Stimulated activated CD4-positive, alpha-beta T cell treated with anti-CD3 and anti-CD28 coated beads, TNF-alpha, amount 100 ng/mL, for 1 hour (primary cell): ENCODE measurements at places on chromosomes 16 and 17.

- no peak for DNase-seq
Observed at GRCh38 chr16:75566758-75567255, 628 bp downstream of the GABARAPL2 start.

- no peak for DNase-seq
Observed at GRCh38 chr17:73291260-73291801, 20.5 kb downstream of the CDC42EP4 start.

DNA sequence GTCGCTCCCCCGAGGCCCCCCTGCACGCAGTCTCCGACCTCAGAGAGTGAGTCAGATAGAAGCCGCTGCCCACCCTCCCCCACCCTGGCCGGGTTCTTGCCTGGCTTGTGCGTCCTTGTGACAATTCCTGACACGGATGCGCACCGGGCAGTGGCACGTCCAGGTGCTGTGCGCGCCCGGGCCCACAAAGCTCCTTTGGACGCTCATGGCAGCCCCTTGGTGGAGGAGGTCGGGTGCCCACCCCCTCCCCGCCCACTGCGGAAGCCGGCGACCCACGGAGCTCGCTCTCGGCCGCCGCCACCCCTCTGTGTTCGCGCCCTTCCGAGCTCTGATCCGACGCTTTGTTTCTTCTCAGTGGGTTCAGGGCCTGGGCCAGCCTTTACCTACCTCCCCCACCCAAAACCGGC is 662 bp upstream of the TUBB3 start:
- DNase-seq: no peak

DNA sequence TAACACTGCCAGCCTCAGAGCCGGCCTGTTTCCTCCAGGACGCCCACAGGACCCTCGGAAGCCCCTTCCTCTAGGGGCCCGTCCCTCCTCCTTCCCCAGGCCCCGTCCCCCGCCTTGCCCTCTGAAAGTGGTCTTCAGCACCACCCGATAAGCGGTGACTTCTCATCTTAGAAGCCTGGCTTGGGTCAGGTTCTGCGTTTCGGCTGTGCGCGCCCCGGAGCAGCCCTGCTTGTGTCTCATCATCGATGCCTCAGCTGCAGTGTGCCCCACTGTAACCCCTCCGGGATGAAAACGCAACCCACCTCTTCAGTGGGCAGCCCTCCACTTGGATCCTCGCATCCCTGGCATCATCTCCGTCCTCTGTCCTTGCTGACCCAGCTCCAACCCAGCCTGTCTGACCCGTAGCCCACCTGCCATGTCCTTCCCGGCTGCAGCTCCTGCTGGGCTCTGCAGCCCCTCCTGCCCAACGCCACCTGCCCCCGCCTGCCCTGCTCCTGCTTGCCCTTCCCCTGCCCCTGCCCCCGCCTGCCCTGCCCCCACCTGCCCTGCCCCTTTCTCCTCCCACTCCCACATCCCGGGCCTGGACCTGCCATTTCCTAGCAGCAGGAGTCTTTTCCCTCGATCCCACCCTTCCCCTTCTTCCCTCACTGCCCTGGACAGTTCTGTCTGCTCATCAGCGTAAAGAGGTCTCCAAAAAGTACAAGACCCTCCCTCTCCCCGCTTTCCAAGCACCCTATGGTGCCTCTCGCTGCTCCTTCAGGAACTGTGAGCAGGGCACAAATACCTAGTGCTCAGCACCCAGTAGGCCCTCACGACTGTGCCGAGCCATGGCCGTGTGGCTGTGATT is 112.5 kb upstream of the CHMP6 start:
- no peak for DNase-seq

DNA sequence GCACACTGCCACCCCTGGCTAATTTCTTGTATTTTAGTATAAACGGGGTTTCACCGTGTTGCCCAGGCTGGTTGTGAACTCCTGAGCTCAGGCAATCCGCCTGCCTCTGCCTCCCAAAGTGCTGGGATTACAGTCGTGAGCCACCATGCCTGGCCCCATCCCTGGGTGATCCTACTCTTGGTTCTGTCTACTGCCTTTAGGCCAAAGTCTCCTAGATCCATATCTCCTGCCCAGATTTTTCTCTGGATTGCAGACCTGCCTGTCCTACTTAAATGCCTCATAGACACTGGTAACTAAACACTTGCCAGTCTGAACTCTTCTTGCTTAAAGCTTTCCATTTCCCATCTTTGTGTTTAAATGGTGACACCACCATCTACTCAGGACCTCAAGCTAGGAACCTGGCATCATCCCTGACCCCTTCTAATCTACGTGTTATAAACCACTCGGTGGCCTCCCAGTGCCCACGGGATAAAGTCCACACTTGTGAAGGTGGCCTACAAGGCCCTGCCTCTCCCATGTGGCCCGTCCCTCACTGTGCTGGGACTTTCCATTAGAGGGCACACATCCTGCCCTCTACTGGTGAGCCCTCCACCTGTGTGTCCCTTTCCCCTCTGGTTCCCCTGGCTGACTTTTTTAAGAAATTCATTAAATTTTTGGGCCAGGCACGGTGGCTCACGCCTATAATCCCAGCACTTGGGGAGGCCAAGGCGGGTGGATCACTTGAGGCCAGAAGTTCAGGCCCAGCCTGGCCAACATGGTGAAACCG is 51.1 kb downstream of the USP43 start:
- no peak for DNase-seq

DNA sequence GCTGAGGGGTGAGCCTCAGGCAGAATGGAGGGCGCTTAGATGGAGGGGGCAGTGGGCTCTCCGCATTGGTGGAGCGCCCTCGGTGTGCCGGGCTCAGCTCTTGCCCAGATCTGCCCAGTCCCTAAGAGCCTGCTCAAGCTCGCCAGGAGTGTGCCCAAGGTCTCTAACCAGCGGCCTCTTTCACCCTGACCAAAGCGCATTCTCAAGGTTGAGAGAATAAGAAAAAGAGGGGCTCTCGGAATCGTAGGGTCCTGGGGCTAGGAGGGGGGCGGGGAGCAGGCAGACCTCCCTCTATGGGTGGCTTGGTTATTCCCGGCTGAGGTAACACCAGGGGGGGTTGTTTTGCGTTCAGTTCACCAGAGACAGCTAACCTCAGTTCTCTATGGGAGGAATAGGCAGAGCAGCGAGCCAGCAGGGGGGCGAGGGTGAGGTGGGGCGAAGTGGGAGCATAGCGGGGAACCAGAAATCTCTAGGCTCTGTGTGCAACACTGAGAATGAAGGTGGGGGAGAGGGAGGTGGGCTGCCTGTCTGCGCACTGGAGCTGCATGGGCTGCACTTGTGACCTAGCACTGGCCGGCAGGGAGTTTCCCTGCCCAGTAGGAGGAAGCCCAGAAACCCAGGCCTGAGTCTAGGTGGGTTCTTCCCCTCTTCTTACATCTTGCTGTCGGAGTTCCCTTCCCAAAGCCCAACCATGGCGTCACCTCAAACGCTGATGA is 3.0 kb downstream of the TMEM132E start:
- DNase-seq: no peak

GRCh38 chr16:73365016-73365551 is 317.2 kb upstream of the ZFHX3 start:
- no peak for DNase-seq

- DNase-seq: no peak
Observed at GRCh38 chr16:2206780-2207433, 1.7 kb downstream of the MLST8 start.

DNA sequence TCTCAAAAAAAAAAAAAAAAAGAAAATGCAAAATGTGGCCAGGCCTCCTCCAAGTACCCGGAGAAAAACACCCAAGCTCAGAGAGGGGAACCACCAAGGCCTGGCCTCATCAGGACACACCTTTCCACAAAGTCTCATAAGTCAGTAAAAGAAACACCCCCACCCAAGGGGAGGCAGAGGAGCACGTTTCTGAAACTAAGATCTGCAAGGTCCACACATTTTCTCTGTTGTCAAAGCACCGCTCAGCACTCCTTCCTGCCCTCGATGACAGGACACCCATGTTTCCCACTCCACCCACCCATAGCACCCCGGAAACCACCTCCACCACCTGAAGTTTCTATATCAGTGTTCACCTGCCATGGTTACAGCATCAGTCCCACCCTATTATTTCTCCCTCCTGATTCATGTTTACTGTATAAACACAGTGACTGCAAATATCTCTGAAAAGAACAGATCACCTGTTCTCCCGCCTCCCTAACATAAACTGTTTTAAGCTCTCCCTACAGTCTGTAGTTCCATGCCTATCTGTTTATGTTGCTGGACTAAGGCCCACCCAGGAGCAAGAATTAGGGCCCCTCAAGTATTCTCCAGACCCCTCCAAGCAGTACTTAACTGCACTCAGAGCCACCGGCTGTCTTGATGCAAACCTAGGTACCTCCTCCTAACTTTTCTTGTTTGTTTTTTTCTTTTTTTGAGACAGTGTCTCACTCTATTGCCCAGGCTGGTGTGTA is 2.0 kb downstream of the CORO7 start:
- DNase-seq: peak; percentile 58

GRCh38 chr16:17331991-17332390 is 138.8 kb downstream of the XYLT1 start:
- DNase-seq: no peak

DNA sequence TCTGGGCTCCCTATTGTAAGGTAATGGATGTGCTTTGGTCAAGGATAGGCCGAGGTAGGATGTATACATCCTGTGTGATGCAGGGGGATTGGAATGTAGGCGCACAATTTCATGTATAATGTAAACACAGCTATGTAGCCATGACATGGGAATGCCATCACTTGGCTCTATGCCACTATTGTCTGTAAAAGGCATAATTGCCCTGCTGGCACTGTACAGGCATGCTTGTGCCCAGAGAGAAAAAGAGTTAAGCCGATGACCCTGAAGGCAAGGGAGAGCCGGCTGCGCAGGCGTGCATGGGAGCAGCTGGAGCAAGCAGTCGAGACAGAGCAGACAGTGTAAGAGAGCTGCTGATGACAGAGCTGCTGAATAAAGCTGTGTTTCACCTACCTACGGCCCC is 212.5 kb upstream of the CPHXL start:
- DNase-seq: no peak

- no peak for DNase-seq
Observed at GRCh38 chr17:73414171-73414955, 102.6 kb upstream of the CDC42EP4 start.

DNA sequence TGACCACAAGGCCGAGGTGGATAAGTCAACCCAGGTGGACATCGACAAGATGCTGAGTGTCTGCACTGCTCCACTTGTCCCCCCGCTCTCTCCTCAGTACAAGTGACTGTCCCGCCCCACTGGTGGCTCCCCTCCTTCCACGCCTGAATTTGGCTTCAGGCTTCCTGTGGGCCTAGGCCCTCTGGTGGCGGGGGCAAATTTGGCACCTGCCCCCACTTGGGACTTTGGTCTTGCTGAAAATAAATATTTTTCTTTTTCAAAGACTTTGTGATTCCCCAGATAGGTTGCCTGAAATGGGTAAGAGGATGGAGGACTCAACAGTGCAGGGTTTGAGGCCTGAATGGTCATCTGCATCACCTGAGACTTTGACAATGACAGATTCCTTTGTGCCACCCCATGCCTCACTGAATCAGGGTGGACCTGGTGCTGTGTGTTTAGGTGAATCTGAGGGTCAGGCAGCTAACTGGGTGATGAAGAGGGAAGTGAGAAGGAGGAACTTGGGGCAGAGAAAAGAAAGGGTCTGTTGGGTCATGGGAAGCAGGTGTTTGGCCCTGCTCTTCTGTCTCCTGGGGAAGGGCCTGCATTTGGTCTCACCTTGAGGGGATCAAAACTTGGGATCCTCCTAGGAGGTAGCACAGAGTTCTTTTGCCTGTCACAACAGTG is 2.0 kb downstream of the C16orf86 start:
- DNase-seq: no peak

DNA sequence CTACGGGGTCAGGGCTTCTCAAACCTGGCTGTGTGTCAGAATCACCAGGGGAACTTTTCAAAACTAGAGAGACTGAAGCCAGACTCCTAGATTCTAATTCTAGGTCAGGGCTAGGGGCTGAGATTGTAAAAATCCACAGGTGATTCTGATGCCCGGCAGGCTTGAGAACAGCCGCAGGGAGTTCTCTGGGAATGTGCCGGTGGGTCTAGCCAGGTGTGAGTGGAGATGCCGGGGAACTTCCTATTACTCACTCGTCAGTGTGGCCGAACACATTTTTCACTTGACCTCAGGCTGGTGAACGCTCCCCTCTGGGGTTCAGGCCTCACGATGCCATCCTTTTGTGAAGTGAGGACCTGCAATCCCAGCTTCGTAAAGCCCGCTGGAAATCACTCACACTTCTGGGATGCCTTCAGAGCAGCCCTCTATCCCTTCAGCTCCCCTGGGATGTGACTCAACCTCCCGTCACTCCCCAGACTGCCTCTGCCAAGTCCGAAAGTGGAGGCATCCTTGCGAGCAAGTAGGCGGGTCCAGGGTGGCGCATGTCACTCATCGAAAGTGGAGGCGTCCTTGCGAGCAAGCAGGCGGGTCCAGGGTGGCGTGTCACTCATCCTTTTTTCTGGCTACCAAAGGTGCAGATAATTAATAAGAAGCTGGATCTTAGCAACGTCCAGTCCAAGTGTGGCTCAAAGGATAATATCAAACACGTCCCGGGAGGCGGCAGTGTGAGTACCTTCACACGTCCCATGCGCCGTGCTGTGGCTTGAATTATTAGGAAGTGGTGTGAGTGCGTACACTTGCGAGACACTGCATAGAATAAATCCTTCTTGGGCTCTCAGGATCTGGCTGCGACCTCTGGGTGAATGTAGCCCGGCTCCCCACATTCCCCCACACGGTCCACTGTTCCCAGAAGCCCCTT is 10.9 kb downstream of the STH start:
- no peak for DNase-seq

DNA sequence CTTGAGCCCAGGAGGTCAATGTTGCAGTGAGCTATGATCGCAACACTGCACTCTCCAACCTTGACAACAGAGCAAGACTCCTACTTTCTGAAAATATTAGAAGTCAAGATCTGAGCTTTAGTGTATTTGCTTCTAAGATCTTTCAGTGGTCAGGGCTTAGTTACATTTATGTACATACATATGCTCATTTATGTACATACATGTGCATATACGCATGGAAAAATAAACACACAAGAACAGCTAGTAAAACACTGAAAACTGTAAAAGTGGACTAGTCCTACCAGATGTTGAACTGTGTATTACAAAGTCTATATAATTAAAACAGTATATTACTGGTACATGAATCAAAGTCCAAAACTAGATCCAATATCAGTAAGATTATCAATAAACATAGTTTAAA is 28.3 kb downstream of the PTRH2 start:
- no peak for DNase-seq

DNA sequence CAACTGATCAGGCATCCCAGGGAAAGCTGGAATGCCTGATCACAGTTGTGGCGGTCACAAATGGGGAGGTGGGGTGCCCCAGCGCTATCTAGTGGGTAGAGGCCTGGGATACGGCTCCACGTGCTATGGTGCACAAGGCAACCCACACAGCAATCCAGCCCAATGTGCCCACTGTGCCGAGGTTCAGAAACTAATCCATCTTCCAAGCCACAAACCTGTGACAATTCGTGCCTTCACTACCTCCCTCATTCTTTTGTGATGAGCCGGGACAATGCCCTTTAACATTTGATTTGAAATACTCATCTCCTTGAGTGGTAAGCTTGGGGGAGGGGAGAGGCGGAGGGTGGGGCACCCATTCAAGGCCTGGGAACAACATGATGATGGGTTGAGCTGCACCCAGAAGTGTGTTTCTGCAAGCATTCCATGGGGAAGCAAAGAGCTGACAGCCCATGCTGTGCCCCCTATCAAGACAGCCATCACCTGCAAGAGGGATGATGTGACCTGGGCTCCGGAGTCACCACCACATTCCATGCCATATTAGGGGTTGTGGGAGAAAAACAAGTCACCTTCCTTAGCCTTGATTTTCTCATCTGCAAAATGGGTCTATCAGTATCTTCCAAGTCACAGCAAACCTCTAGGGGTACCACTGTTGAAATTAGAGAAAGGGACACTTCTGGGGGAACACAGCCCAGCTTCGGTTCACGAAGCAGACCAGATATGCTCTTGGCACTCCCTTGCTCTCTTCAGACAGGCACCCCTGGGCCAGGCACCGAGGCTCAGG is 3.7 kb downstream of the ELOB start:
- DNase-seq: no peak

- no peak for DNase-seq
Observed at GRCh38 chr17:3030096-3030495, 33.3 kb downstream of the OR1D5 start.
